ENCODE measurements at places on chromosomes 7 and 10.

- DNase-seq = no peak
These were observed 134.3 kb downstream of the PLXNA4 start for GRCh38 chr7:132441935-132442334.

DNA sequence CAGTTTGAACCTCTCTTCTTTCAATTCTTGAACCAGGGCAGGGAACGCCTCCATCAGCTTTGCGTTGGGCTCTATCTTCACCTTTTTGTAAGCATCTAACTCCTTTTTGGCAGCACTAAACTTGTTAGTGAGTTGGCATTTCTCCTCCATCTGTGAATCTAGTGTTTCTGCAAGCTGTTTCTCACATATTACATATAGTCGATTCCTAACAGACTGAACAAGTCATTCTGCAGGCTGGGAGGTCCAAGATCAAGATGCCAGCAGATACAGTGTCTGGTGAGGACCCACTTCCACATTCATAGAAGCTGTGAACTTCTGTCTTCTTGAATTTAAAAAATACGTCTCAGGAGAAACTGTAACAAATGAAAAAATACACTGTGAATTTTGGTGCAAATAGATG is 539.7 kb downstream of the ANKRD7 start:
- DNase-seq = no peak

GRCh38 chr7:22487978-22488642 is 11.9 kb downstream of the STEAP1B start:
- DNase-seq = no peak

GRCh38 chr7:130182990-130183389 is 22.2 kb downstream of the TMEM209 start:
- no peak for DNase-seq

DNA sequence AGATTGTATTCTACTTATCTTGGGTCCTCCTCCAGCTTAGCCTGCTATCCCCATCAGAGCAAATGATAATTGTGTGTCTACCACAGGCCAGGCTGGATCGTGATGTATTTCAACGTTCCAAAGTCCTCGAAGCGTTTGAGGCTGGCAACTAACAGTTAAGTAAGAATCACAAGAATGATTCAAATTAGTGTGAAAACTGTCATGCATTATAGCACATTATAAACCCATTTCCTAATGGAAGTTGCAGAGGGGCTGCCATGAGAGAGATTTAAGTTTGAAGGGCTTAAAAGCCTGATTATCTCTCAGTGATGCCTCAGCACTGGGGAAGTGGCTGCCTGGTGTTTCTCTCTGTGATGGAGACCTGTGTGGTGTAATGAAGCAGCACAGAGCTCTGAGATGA is 119.1 kb downstream of the FRMD4A start:
- DNase-seq = no peak

DNA sequence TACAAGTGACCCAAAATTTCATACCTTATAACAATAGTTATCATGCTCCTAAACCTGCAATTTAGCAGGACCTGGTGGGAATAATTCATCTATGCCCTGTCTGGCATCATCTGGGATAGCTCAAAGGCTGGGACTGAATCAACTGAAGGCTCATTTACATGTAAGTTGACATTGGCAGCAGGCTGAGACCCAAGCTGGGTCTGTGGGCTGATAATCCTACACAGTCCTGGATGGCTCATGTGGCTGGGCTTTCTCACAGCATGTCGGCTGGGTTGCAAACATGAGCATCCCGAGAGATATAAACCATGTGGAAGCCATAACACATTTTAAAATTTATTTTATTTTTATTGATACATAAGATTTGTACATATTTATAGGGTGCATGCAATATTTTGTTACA is 19.5 kb upstream of the ABCB5 start:
- DNase-seq = no peak

GRCh38 chr7:89618274-89618673 is 536.0 kb upstream of the STEAP1 start:
- DNase-seq = no peak

- DNase-seq = no peak
These were observed 170.0 kb downstream of the TNS3 start for GRCh38 chr7:47411901-47412300.

DNA sequence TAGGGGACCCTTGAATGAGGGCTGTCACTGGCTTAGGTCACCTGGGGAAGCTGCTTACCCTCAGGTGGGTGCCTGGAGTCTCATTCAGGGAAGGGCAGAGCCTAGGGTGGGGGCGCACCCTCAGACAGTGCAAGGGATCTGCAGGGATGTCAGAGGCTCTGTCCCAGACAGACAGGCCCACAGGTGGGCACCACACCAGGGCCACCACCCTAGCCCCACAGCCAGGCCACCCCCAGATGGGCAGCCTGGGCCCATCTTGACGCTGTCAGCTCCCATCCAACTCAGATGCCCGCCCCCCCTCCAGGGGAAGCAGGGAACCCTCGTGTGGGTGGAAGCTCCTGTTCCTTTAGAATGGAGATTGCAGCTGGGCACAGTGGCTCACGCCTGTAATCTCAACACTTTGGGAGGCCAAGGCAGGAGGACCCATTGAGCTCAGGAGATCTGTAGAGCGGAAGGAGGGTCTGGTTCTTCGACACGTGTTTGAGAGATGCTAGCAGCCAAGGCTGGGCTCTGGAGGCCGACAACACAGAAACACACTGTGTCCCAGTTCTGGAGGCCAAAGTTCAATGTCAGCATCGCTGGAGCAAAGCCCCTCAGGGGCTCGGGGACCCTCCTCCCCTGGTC is 58.5 kb upstream of the DNAJB6 start:
- no peak for DNase-seq

- no peak for DNase-seq
These were observed 218.8 kb upstream of the TMEM229A start for GRCh38 chr7:124251636-124252035.

GRCh38 chr10:96488161-96488935 is 25.4 kb downstream of the TLL2 start:
- no peak for DNase-seq

DNA sequence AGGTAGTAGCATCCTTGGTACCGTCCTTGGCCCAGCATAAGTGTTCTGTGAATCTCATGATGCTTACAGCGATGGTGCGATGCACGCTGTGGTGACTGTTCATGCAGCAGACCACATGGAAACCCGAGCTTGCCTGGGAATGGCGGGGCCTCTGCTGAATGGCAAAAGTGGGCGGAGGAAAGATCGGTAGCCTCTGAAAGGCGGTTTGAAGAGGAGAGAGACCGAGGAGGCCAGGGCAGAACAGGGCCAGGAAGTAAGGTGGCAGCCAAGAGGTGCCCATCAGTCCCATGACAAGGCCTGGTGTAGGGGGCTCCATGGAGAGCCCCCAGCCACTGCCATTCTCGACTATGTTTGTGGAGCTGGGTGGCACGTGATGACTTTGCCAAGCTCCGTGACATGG is 33.2 kb upstream of the CNPY1 start:
- no peak for DNase-seq
